ENCODE measurements at places on chromosomes 7 and 10.

DNA sequence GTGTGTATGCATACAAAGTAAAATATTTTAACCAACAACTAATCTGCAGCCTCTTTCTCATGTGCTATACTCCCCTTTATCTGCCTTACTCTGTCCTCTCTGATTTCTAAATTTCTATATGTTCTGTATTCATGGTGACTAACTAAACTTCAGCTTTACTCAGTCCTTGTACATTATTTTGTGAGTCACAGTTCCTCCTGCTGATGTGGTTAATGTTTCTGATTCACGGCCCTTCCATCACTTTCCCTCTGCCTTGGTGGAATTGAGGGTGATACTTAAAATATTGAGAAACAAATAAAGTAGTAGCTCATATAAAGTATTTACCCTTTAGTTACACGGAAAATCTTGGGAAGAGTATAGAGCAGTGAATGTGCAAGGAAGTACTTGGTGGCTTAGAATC is 899.1 kb upstream of the ZWINT start:
- DNase-seq = no peak

DNA sequence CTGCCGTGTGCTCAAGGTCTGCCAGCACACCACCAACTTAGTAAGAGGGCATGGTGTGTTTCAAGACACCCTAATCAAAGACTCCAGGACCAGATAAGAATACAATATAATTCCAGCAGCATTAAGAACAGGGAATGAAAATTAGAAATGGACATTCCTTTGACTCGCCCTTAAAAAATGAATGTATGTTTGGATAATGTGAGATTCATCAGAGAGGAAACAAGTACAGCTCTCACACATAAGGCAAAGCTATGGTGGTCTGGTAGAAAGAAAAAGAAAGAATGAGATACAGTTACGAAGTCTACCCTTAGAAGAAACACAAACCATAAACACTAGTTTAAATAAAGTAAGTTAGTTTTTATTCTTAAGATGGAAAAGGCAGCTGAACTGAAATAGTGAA is 174.8 kb upstream of the ANK3 start:
- DNase-seq = no peak

GRCh38 chr7:129781928-129782817 is 170.6 kb downstream of the UBE2H start:
- DNase-seq = no peak

GRCh38 chr7:55066524-55066923 is 47.7 kb downstream of the EGFR start:
- DNase-seq = no peak

DNA sequence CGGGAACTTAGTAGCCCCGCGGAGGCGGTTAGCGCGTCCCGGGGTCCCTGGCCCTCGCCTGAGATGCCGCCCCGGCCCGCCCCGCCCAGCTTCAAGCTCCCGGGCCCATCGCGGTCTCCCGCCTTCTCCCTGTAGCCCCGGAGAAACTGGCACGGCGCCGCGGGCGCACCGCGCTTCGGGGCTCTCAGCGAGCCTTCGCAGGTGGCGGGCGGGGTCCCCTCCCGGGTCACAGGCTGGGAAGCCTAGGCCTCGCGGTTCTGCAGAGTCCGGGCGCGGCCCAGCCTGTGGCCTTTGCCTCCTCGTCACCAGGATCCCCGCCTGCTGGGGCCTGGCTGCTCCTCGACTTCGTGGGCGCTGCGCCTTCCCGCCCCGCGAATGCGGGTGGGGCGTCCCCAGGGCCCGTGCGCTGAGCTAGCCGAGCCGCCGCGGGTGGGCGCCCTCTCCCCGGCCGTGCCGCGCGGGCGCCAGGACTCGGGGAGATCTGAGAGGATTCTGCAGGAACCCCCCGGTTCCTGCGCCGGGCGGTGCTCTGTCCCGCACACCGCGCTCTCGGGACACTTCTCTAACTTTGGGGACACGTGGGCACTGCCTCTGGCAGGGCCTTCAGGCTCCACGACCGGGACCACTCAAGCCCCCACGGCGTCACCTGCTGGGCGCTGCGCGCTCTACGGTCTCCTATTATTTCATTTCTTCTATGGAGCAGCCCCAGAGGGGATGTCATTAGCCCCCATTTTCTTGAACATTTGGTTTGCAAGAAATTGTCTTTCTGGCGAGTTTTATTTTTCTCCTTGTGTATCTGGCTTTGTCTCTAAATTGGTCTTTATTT is 682 bp upstream of the RGS10 start:
- DNase-seq = no peak

- DNase-seq = no peak
Observed at GRCh38 chr10:130638991-130639390, 502.8 kb downstream of the GLRX3 start.

DNA sequence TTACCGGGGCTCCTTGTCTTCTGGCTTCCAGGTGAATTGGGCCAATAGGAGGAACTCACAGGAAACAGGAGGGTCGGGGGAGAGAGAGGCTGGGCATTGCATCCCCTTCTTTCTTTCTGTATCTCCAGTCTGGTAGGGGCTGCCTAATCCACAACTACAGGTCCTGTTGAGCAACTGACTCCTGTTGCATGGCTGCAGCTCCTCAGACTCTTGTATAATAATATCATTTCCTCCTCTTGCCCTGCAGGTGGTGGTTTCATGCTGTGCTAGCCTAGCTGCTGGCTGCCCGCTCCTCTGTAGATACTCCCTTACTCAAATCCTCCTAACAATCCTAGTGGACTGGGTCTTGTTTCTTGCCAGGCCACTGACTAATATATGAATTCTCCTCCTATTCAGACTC is 276.5 kb upstream of the SMIM30 start:
- no peak for DNase-seq

DNA sequence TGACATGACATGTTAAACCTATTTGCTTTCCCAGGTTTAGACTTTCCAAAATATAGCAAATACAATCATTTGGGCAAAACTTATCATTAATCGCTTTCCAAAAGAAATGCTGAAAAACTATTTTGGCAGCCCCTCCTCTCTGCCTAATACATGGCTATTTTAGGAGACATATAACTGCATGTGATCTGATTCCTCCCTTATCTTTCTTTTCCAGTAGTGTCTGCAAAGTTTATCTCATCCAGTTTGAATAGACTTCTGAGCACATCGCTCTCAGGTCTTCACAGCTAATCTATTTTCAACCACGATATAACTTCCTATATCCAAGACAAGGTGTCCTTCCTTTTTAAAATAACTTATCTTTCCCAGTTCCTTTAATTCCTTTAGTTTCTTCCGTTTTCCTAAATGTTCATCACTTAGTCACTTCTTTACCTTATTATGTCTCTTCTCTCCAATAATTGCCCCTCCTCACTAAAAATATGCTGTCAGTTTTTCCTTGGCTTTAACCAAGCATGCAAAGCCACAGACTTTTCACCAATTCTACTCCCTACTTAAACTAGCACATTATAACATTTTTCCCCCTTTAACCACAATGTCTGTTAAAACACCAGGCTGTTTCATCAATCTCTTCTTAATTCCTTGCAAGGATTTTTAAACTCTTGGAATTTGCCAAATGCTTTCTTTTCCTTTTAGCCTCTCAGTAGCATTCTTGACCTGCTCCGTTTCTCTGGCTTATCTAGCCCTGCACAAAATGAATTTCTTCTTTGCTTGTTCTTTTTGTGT is 24.4 kb downstream of the GNG11 start:
- no peak for DNase-seq

DNA sequence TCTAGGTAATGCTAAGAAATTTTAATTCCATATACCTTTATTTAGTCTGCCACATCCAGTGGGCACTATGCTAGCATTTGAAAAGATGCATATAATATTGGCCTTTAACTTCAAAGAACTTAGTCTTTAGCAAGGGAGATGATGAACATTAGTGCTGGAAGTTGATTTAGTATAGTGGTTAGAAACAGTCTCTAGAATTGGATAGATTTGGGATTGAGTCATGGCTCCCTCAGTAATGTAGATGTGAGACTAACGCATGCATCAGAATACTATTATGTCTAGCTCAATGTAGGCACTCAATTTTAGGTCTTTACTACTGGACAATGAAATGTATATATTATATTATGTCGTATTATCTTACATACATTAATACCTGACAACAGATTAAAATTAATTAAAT is 5.8 kb downstream of the DKK1 start:
- no peak for DNase-seq

DNA sequence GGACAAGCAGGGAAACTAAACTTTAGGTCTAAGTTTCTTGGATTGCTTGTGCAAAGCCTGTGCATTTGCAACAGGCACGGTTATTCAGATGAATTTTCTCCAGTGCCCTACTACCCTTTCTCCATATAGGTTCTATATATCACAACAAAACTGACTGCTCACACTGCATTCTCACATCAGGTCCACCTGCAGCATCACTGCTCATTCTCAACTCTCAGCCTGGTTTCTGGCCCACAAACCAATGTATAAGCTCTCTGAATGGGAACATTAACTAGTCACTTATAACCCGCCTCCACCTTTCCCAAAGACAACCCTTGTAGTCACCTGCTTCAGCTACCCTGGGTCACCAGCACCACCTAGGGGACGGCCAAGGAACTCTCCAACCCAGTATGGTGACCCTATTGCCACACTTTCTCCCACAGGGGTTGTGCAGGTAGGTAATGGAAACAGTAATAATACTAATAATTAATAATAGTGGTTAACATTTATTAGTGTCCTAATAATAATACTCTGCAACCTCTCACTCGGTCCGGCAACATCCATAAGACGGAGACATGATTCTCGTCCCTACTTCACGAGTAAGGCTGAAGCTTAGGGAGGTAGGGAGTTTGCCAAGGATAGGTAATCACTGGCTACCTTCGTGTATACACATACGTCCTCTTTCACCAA is 97.3 kb downstream of the CLEC2L start:
- DNase-seq = peak; percentile 52

- DNase-seq = peak; percentile 90
Observed at GRCh38 chr7:2260820-2261219, 18.8 kb downstream of the NUDT1 start.

- no peak for DNase-seq
Observed at GRCh38 chr7:86908948-86909347, 150.5 kb downstream of the ELAPOR2 start.

- DNase-seq = no peak
Observed at GRCh38 chr7:16114633-16115032, 306.7 kb downstream of the CRPPA start.

DNA sequence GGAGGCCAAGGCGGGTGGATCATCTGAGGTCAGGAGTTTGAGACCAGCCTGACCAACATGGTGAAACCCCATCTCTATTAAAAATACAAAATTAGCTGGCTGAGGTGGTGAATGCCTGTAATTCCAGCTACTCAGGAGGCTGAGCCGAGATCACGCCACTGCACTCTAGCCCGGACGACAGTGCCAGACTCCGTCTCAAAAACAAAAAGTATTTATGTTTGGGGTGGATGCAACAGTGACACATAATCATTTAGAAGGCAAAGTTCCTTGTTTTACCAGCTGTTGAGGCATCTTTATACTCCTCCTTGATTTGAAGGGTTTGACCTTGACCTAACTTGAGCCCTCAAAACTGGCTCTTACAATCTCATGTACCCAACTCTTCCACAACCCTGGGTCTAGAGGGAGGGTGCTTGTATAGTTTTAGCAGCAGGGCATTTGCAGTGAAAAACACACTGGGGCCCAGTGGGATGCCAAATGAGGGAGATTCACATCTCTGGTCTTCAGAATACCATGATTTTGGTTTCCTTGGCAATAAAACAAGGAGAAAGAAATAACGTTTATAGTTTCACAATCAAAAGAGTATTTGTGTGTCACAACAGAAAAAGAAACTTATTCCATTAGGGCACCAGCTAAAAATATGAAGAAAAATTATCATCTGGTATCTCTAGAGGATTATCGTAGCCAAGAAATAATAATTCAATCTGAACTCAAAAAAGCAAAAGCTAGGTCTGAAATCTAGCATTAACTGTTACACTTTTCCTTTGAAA is 14.2 kb upstream of the TMEM254 start:
- no peak for DNase-seq

DNA sequence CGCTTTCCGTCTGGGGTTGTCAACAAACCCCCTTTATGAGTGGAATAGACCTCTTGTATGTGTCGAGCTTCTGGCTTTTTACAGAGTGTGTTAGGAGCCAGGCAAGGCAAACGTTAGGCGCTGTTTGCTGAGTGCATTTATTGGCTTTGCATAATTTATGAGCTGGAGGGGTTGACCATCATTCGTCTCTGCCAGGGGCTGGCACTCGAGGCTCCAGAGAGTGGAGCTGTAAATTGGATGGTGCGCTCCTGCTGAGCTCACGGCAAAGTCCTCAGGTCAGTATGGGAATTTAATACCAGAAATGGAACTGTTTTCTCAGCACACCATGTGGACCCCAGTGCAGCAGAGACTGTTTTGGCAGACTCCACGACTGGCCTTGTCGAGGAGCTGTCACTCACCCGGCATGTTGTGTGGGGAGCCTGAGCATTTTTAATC is 699.4 kb upstream of the GALNT17 start:
- DNase-seq = peak; percentile 78

DNA sequence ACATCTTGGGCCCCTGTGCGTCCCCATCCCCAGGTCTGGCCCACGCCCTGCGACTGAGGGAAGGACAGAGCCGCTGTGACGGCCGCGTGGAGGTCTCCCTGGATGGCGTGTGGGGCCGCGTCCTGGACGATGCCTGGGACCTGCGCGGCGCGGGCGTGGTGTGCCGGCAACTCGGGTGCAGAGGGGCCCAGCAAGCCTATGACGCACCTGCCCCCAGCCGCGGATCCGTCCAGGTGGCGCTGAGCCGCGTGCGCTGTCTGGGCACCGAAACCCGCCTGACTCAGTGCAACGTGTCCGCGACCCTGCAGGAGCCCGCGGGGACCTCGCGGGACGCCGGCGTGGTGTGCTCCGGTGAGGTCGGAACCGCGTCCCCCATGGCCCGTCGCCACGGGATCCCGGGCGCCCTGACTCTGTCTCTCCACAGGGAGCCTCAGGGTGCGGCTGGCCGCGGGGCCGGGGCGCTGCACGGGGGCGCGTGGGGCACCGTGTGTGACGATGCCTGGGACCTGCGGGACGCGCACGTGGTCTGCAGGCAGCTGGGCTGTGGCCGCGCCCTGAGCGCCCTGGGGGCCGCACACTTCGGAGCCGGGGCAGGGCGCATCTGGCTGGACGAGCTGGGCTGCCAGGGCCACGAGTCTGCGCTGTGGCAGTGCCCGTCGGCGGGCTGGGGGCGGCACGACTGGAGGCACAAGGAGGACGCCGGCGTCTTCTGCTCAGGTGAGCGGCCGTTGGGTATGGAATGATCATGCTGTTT is 5.9 kb downstream of the SCART1 start:
- no peak for DNase-seq

DNA sequence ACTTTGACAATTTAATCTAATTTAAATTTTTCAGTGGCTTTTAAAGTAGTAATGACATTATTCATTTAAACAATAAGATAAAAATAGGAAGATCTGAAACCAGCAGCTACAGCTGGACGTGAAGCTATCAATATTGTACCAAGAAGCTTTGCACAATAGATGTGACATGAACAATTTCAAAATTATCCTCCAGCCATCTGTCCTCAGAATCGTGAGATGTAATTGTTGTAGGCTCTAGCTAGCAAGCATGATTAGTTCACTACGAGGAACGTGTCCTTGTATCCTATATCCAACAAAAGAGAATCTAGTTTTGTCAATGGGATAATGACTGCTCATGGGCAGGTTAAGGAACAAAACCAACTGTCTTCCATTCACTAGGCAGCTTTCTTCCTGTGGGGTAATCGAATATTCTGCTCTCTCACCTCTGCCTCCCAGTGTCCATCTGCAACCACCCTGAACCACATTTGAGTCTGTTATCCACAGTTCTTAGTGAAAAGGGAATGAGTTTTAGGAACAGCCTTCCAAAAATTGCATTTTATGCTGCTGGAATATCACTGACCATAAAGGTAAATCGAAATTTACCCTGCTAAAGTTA is 247.3 kb downstream of the PARD3 start:
- DNase-seq = no peak
